ENCODE measurements at places on chromosomes 3 and 15. TPM values are rescaled to one million over a fixed set of nuclear protein-coding genes. Genes with fewer than 3 reads are reported as not detected.

Gene PGBD4
- 1.4 TPM for total RNA-seq

Gene BTLA
- total RNA-seq, result 0.26 TPM

Gene HRG
- not detected for total RNA-seq

Gene ERICH6
- 0.48 TPM for total RNA-seq

Gene SLC24A1
- 13.0 TPM for total RNA-seq

Gene DNAH12
- total RNA-seq, result not detected

Gene LRRC49
- total RNA-seq, result 23.9 TPM

Gene ZBED2
- 0.39 TPM for total RNA-seq

Gene RARB
- 20.8 TPM for total RNA-seq

Gene TRIM42
- total RNA-seq, result not detected

Gene LRRN1
- 0.40 TPM for total RNA-seq

Gene CRTAP
- 208 TPM for total RNA-seq

Gene BOC
- total RNA-seq, result 10.0 TPM

Gene DPPA2
- not detected for total RNA-seq

Gene CIP2A
- 6.7 TPM for total RNA-seq

Gene NRROS
- total RNA-seq, result 0.52 TPM

Gene CCK
- total RNA-seq, result 5.9 TPM

Gene MST1
- total RNA-seq, result 5.4 TPM

Gene TM4SF1
- total RNA-seq, result 68.7 TPM

Gene UROC1
- total RNA-seq, result not detected

Gene GABRB3
- 1.2 TPM for total RNA-seq

Gene SNX22
- total RNA-seq, result 0.40 TPM

Gene CA12
- 10.3 TPM for total RNA-seq

Gene PRR20G
- total RNA-seq, result not detected

Gene SLC6A1
- not detected for total RNA-seq

Gene TMCO5A
- not detected for total RNA-seq

Gene RNF123
- total RNA-seq, result 32.0 TPM

Gene GOLGA8K
- total RNA-seq, result not detected

Gene ITIH4
- not detected for total RNA-seq
